ENCODE measurements at places on chromosomes 5 and 9.

DNA sequence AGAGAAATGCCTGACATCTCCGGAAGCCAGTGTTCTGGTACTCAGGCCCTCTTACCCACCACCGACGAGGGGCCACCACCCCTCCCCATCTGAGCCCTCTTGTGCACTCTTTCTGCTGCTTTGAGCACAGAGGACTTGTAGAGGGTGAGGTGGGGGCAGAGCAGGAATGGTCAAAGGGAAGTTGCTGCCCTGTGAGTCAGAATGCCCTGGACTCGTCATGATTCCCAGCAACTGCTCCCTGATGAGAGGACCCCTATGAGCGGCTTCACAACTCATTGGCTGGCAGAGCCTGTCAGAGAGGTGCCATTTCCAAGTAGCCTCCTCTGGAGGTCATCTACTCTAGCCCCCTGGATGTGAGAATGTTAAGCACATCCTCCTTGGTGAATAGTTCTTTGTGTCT lies 845 bp downstream of the ECSCR start:
- peak; percentile 15 for DNase-seq

DNA sequence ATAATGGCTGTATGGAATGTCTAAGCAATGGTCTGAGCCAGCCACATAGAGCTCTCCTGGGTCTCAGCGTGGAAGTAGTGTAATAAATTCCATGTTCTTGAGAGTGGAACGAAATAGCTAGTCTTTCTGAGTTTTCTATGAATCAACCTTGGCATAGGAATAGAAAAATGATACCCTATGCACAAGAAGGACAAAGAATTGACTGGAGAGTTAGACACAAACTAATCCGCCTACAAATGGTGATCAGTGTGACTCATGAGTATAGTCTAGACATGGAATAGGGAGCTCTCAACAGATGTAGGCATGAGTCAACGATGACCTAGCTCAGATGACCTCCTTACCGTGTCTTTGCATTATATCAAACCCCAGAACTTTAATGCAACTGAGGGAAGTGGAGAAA lies 256.8 kb upstream of the GRIN3A start:
- DNase-seq, result no peak

GRCh38 chr9:137156567-137157375 lies 13.1 kb downstream of the LRRC26 start:
- peak; percentile 88 for DNase-seq

DNA sequence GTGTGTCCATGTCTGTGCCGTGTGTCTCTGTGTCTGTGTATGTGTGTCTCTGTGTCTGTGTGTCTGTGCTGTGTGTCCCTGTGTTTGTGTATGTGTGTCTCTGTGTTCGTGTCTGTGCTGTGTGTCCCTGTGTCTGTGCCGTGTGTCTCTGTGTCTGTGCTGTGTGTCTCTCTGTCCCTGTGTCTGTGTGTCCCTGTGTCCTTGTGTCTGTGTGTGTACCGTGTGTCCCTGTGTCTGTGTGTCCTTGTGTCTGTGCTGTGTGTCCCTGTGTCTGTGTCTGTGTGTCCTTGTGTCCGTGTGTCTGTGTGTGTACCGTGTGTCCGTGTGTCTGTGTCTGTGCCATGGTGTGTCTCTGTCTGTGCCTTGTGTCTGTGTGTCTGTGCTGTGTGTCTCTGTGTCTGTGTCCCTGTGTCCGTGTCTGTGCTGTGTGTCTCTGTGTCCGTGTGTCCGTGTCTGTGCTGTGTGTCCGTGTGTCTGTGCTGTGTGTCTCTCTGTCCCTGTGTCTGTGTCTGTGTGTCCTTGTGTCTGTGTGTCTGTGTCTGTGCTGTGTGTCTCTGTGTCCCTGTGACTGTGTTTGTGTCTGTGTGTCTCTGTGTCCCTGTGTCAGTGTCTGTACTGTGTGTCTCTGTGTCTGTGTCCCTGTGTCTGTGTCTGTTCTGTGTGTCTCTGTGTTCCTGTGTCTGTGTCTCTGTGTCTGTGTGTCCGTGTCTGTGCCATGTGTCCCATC lies 23.2 kb downstream of the CACNA1B start:
- no peak for DNase-seq

- DNase-seq, result no peak
Observed at GRCh38 chr5:74372502-74373064, 267.9 kb downstream of the ENC1 start.

- DNase-seq, result no peak
Observed at GRCh38 chr5:153979028-153979783, 59.5 kb downstream of the FAM114A2 start.

- DNase-seq, result no peak
Observed at GRCh38 chr5:23314827-23315226, 192.6 kb upstream of the PRDM9 start.

DNA sequence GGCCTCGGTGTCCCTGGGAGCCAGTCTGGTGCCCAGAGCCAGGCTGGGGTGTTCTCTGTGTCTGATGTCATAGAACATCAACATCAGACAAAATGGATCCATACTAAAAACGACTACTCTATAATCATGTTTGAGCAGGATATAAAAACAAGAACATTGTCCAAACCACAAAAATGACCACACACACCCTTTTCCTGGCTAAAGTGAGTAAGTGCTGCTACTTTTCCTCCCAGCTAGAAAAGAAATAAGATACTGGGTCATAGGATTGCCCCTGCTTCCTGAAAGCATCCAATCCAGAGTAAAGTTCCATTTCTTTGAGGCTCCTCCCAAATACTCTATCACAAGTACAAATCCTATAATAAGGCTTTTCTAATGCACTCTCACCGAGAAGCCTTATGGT lies 19.7 kb upstream of the TRAF1 start:
- no peak for DNase-seq

DNA sequence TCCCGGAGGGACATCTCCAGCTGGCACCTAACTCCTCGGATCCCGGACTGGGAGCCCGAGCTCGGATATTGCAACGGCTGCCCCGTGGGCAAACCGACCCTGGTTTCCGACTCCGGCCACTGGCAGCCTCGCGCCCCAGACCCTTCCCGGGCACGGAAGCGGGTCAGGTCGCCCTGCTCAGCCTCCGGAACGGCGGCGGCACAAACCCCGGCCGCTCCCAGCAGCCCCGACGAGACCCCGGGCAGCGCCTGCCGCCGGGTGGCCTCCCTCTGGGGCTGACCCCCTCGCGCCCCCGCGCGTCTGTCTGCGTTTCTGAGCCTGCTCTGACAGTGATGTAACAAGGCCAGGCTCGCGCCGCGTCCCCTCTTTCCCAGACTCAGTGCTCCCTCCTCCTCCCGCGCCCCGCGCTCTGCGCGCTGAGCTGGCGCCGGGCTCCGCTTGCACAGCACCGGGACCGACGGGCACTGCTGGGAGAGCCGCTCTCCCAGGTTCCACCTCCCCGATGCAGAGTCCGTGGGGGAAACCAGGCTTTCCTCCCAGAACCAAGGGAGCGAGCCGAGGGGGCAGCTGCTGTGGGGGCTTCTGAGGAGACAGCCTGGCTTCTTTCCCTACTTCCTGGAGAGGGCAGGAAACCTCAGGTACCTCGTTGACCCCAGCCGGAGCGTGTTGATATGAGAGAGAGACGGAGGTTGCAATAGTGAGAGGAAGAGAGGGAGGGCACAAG lies at the start of gene TMEM215:
Gene TMEM215 (plus strand): TSS at position 373 of the 724 bp plus-strand sequence. CDS start 644 bp downstream, outside the sequence.
- DNase-seq, result peak; percentile 88

DNA sequence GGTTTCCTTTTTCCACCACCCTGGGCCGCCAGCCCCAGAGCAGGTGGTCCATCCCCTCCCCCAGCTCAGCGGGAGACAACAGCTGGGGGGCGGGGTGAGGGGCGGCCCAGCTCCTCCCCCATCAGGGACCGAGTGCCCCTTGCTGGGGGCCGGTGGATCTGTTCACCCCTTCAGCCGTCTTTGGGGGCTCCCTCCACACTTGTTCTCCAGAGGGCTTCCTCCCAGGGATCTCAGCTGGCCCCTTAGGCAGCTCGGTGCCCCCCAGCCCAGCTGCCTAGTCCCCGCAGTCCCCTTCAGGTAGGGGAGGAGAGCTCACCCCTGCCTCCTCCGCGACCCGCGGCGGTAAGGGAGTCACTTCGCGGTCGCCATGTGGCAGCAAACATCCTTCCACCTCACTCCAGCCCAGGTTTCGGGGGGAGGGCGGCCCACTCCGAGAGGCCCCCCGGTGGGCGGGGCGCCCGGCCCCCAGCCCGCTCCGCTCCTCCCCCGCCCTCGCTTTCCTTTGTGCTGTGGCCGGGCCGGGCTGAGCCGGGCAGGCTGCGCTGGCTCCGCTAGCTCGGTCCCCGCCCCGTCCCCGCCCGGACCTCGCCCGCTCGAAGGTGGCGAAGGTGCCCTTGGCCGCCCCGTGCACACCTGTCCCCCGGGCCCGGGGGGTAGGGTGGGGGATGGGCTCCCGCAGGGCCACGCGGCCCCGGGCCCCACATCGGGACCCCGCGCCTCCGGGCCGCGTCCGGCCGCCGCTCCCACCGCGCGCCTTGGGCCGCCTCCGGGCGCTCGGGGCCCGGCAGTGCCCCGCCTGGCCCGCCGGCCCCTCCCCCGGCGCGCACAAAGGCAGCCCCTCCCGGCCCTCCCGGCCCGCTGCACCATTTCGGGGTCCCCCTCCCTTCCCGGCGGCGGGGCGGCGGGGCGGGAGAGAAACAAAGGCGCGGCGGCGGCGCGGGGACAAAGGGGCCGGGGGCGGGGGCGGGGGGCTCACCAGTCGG lies 683 bp downstream of the DBN1 start:
- DNase-seq, result peak; percentile 92

GRCh38 chr5:161314033-161314432 lies 232.5 kb downstream of the GABRB2 start:
- DNase-seq, result no peak

DNA sequence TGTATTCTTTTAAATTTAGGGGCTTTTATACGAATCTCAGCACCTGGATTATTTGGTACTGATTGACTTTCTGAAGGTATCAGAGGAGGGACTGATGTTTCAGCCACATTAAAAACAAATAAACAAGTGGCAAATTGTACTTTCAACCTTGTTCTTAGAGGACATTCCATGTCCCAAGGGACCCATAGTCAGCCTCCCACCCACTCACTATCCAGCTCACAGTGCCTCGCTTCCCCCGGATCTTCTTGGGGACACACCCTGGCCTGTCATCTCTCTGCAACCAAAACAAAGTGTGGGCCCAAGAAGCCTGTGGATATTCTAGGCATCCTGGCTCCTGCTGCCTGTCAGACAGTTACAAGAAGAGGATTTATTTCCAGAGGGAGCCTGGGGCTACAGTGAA lies 8.8 kb upstream of the BOD1 start:
- DNase-seq, result no peak

- peak; percentile 6 for DNase-seq
Observed at GRCh38 chr5:52988335-52989024, 672 bp upstream of the ITGA2 start.

DNA sequence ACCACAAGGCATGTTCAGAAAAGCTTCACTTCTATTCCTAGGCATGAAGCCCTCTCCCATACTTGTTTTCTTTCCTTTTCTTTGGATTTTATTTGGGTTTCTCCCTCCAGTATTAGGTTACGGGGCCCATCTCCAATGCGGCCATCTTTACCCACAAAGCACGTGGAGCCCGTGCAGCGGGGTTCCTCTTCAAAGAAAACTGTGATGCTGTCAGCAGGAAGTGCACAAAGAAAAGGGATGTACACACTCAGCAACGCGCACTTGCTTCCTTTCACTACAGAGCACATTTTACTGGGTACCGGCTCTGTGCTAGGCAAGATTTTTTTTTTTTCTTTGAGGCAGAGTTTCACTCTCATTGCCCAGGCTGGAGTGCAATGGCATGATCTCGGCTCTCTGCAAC lies 106.6 kb downstream of the COL23A1 start:
- DNase-seq, result no peak

DNA sequence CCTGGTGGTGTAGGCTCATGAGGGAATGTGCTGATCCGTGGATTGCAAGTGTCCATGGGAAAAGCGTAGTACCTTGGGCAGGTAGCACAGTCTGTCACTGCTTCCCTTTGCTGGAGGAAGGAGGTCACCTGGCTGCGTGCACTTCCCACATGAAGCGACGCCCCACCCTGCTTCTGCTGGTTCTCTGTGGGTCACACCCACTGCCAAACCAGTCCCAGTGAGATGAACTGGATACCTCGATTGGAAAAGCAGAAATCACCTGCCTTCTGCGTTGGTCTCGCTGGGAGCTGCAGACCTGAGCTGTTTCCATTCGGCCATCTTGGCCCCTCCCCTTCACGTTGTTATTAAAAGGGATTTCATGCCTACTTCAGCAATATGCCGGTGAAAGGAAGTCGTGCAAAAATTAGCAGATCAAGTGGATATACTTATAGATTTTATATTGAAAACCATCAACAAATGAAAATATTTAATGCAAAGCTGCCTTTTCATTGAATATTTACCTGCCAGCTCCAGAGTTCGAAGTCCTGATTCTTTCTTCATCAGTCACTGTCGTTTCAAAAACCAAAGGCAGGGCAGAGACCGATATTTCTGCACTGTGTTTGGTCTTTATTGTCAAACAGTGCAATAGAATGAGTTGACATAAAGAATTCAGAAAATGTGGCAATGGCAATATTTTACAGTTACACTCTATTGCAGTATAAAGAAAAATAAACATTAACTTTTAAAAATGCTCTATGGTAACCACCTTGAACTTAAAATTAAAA lies 123.2 kb downstream of the JAKMIP2 start:
- DNase-seq, result no peak

- peak; percentile 85 for DNase-seq
Observed at GRCh38 chr9:93133681-93134014, 403 bp downstream of the NINJ1 start.

GRCh38 chr9:81344366-81344765 lies 345.0 kb downstream of the TLE1 start:
- no peak for DNase-seq
